ENCODE measurements at places on chromosomes 6 and 20.

DNA sequence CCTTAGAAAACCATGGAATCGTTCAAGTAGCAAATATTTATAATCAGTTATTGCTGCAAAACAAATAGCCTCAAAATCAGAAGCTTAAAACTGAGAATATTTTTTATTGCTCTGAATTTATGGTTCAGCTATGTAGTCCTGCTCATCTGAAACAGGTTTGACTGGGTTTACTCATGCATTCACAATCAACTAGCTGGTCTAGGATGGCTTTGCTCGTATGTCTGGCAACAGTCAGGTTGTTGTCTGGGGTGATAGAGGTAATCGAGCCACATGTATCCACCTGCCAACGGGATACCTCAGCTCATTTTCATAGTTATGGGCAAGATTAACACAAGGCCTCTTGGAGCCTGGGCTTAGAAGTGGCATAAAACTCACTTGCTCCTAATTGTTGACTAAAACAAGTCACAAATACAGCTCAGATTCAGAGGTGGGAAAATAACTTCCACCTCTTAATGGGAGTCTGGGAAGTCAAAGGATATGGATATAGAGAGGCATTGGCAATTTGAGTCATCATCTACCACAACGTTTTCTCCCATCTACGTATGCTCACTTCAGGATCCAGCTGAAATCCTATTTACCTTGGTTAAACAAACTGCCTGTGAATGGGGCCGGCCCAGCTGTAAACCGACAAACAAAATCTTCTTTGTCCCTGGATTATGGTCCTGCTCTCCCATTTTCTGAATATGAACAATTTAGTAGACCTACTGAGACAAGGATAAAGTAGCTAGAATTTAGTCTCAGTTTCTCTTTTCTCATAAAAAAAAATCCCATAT, 54.5 kb upstream of the TENT5A start:
- DNase-seq: no peak

GRCh38 chr6:140979642-140980091, 1153.1 kb upstream of the GJE1 start:
- no peak for DNase-seq

DNA sequence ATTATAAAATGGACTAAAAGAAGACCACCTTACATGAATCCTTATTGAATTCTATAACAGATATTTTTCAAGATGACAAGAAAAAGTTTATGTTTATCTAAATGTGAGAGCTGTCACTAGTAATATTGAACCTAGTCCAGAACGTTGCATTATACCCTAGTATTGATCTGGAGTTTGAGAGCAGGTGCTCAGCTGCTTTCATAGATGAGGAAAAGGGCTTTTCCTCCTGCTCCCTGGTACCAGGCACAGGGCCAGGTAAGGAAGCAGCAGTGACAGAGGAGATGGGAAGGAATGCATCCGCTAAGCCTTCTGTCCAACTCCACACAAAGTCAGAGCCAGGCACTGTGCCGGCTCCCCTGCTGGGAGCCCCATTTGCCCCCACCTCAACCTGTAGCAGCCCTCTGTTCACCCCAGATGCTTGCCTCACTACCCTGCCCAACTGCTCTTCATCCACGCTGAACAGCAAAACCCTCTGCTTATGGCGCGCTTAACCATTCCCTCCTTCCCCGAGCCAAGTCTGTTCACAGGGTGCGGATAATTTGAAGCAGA, 393.1 kb downstream of the FRK start:
- no peak for DNase-seq

DNA sequence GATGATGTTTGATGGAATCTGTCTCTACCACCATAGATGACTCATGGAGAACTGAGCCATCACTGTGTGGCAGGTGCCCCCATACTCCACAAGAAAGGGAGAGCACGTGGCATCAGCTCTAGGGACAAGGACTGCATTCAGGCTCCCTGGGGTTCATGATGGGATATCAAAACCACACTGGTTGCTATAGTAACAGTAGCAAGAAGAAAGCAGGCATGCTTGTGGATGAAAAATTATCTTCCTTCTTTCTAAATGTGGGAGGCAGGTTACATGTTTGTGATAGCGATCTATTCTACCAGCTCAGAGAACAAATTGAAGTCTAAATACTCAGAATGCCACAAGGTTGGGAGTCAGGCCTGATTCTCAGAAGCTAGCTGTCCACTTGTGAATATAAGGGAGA, 224.2 kb downstream of the ARHGAP18 start:
- no peak for DNase-seq

DNA sequence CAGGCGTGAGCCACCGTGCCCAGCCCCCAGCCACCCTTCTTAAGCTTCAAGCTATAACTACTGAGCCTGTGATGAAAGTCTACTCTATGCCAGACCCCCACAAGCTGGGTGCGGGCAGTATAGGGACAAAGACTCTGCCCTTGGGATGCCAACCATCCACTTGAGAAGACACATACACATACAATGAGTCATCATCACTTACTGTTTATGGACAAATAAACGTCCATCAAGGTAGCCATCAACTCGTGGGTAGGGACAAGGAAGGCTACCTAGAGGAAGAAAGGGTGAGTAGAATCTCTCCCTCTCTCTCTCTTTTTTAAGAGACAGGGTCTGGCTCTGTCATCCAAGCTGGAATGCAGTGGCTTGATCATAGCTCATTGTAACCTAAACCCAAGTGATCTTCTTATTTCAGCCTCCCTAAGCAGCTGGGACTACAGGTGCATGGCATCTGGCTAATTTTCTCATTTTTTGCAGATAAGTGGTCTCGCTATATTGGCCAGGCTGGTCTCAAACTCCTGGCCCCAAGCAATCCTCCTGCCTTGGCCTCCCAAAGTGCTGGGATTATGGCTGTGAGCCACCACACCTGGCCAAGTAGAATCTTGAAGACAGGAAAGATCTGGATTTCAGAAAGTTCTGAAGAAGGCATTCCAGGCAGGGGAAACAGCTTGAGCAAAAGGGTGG, 2.6 kb upstream of the TP53INP2 start:
- DNase-seq: no peak

DNA sequence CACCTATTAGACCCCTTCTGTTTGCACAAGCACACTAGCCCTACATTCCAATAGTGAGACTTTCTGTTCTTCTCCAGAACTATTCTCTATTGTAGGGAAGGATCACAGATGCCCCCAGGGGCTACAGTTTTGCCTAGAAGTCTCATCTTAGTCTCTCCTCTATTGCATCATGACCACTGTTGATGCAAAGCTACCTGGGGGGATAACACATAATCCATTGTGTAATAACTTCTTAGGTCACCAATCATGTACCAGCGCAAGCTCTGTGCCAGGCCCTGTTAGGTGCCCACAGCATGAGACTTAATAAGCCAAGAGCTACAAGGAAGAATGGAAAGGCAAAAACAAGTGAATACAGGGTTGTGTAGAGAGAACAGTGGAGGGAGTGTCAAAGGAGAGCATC, 98.1 kb upstream of the TNFAIP3 start:
- no peak for DNase-seq

DNA sequence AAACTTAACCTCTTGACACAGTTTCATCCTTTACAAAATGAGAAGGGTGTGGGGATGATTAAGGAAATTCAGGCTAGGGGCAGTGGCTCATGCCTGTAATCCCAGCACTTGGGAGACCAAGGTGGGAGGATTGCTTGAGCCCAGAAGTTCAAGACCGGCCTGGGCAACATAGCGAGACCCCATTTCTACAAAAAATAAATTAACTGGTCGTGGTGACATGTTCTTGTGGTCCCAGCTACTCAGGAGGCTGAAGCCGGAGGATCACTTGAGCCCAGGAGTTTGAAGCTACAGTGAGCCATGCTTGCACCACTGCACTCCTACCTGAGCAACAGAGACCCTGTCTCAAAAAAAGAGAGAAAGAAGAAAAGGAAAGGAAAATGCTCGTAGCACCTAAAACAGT, 9.0 kb downstream of the ZSWIM3 start:
- DNase-seq: no peak

GRCh38 chr6:89987140-89987539, 92.9 kb downstream of the GJA10 start:
- DNase-seq: no peak

DNA sequence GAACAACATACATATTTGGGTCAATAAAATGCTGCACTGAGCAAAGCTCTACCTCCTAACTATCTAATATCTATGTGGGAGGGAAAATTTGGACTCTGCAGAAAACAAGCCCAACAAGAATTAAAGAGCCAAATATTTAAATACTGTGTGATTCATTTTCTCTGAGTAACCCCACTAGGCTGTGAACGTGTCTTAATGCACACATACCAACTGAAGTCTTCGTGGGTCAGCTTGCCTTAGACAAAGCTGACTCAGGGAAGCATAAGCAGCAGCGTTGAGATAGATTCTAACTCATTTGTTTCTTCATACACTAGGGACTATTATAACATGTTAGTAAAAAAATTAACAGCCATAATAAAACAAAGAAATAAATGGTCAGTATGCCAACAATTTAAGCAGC, 114.3 kb downstream of the GJA1 start:
- no peak for DNase-seq

DNA sequence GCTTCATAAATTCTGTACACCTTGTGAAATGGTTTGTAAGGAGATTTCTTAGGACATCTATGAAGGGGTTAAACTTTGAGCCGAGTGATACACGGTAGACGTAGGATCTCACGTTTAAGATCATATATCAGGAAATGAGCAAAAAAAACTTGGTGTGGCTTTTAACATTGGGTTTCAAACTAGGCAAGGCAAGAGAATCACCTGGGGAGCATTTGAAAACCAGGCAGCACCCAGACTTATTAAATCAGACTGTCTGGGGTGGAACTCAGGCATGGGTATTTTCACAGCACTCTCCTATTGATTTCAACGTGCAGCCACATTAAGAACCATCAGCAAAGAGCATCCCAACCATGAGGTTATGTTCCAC, 26.4 kb downstream of the LY86 start:
- DNase-seq: no peak

- no peak for DNase-seq
Observed at GRCh38 chr6:117573006-117573680, 29.2 kb downstream of the GOPC start.

DNA sequence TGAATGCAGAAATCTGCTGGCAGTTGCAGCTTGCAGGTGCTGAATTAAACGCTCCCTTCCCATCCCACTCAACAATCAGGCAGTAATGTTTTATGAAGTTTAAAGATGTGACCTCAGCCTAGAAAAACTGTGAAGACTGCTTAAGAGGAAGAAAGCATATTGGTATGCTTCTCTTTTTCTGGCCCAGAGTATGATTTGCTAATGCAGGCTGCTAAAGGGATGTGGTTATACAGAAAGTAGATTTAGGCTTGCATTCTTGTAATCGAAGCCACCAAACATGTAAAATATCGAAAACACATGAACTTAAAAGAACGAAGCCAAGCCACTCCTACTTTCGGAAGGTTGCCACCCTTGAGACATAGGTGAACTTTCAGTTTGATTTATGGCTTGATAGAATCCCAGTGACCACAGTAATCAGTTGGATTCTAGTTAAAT, 40.7 kb downstream of the MAP3K5 start:
- DNase-seq: peak; percentile 69

- no peak for DNase-seq
Observed at GRCh38 chr6:99331531-99331930, 17.9 kb downstream of the FAXC start.

GRCh38 chr6:149483334-149483725, 1.5 kb downstream of the ZC3H12D start:
- no peak for DNase-seq

- no peak for DNase-seq
Observed at GRCh38 chr20:53346335-53346648, 247.3 kb downstream of the ZNF217 start.

DNA sequence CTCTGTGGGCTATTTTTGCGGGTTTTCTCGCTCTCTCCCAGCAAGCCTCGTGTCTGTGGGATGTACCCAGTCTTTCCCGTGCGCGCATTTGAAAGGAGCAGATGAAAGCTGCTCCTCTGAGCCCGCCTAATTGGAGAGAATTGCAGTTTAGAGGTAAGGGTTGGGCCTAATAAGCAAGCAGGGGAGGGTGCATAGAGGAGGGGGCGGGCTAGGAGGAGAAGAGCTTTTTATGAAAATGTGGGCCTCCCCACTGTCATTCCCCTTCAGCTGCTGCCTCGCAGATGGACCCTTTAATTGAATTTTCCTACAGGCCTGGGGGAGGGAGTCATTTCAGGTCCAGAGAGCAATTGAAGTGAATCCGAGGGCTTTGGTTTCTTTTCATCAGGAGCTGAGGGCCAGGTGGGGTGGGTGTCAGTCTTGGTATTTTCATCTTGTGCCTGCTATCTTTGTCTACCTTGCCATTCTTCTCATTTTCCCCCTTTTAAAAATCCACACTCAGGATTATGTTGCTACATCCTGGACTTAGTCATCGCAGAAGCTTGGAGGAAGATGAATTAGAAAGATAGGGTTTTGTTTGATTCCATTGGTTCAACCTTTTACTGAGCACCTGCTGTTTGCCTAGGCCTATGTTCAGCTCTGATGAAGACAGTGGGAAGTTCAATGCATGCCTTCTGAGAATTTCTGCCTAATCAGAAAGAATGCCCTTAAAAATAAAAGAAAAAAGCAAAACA, 423.4 kb downstream of the CD83 start:
- DNase-seq: no peak

DNA sequence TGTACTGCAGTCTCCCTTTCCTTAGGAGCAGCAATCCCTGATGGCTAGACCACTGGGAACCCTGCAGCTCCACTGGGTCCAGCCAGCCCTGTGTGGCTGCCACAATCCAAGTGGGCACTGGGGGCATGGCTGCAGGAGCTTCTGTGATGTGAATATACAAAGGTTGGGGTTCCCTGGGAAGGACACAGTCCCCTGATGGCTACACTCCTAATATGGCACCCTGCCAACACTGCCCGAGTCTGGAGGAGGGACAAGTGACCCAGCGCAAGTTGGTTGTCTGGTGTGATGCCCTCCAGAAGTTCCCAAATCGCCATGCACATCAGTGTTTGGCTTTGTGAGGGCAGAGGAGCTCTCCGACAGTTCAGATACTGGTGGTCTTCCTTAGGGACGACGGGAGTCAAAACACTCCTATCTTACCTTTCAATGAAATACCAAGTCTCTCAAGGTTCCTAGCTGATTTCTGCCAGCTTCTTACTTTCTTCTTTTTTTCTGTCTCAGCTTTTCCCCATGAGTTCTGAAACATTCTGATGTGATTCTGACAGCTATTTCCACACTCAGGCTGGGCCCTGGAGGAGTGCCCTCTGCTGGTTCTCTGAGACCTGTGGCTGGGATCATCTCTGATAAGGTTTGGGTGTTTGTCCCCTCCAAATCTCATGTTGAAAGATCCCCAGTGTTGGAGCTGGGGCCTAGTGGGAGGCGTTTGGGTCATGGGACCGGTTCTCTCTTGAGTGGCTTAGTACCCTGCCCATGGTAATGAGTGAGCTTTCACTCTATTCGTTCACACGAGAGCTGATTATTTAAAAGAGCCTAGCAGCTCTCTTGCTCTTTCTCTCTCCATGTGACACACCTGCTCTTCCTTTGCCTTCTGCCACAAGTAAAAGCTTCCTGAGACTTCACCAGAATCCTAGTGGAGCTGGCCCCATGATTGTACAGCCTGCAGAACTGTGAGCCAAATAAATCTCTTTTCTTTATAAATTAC, 15.5 kb upstream of the ZFP57 start:
- no peak for DNase-seq

GRCh38 chr6:70706491-70707123, 38.9 kb downstream of the SMAP1 start:
- peak; percentile 70 for DNase-seq

Measured in CD4-positive, alpha-beta T cell treated with Interleukin-2 at 100 ng/mL for 4 hours (primary cell).